ENCODE measurements at places on chromosomes 11 and 22. TPM values are rescaled to one million over a fixed set of nuclear protein-coding genes. Genes with fewer than 3 reads are reported as not detected.

DNA sequence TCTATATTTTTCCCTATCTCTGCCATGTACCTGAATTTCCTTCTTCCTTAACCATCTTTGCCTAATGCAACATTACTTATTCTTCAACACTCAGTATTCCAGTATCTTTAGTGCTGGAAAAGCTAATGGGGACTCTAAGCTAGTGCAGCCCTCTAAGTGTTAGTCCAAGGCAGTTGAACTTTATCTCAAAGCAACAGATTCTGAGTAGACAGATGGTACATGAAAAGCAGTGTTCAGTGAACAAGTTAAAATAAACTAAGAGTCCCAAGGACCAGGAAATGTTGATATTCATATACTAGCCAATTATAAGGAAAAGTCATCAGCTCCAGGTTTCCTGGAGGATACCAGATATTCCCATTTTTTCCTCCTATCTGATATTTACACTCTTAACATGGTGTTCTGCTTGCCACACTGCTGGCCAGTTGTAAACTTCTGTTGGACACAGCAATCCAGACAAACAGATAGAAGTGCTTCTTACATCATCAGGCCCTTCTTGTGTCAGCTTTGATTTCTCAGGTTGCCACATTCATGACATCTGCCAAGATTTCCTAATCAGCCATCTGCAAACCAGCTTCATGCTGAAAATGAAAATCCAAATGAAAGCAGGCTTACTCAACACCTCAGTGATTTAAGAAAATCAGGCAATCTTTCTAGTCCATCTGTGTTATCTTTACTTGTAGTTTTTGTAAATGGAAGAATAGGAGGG, 255.9 kb upstream of the POU2AF2 start:
- no peak for DNase-seq

- DNase-seq = no peak
Measured at GRCh38 chr22:37301144-37301830, 19.0 kb downstream of the CYTH4 start.

GRCh38 chr11:11946180-11946579, 62.2 kb downstream of the DKK3 start:
- DNase-seq = no peak

GRCh38 chr11:31355817-31356216, 13.7 kb downstream of the DCDC1 start:
- DNase-seq = no peak

- DNase-seq = no peak
Measured at GRCh38 chr22:30830907-30831306, 136.2 kb downstream of the OSBP2 start.

DNA sequence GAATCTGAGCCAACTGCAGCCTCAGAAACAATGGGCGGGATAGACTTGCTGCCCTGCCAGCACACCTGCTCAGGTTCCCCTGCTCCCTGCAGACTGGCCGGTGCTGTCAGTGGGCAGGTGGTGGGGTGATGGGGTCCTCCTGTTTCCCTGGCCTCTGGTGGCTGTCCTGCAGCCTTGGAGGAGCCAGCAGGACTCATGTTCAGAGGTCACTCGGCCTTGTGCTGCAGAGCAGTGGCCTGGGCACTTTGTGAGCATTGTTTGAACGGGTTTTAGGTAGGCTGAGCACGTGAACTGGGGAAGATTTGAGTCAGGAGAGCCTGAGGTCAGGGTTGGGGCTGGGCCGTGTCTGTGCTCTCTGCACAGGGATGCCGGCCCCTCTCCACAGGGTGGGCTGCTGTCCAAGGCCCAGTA, 17.6 kb downstream of the PPIL2 start:
- DNase-seq = no peak

SCT gene
- not detected for total RNA-seq

- DNase-seq = no peak
Measured at GRCh38 chr11:17443926-17444690, 32.5 kb downstream of the ABCC8 start.

DEAF1 gene
- 40.1 TPM for total RNA-seq

KLHDC7B gene
- total RNA-seq = 10.2 TPM

DNA sequence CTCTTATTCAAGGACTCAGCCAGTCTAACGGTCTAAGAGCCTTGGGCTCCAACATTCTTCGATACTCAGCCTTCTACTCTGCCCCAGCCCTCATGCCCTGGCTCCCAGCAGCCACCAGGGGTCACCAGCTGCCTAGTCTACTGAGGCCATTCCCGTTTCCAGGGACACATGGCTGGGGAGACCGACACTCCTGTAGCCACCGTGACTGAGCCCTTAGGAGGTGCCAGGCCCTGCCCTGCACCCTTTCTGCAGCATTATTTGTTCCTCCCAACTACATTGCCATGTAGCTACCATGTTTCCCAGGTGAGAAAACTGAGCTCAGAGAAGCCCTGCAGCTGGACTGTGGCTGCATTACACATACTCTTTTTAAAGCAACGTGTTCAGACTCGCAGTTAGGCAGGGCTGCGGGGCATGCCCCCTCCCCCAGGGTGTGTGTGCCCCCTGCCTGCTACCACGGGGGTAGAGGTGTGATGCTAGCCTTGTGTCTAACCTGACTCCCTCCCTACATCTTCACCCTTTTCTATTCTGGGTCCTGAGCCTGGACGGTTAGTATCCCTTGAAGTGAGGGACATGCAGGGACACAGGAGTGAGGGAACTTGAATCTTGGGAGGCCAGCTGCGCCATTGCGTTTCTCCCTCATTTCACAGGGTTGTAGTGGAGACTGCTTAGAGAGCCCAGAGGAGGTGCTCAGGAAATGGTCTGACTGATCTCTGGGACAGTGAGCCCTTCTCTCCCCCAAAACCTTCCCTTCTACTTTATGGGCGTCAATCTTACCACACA, 17.5 kb downstream of the ATG16L2 start:
- peak; percentile 67 for DNase-seq

- no peak for DNase-seq
Measured at GRCh38 chr11:67248653-67249052, 17.6 kb upstream of the GRK2 start.

- no peak for DNase-seq
Measured at GRCh38 chr22:37462983-37463382, 23.2 kb downstream of the MFNG start.

DNA sequence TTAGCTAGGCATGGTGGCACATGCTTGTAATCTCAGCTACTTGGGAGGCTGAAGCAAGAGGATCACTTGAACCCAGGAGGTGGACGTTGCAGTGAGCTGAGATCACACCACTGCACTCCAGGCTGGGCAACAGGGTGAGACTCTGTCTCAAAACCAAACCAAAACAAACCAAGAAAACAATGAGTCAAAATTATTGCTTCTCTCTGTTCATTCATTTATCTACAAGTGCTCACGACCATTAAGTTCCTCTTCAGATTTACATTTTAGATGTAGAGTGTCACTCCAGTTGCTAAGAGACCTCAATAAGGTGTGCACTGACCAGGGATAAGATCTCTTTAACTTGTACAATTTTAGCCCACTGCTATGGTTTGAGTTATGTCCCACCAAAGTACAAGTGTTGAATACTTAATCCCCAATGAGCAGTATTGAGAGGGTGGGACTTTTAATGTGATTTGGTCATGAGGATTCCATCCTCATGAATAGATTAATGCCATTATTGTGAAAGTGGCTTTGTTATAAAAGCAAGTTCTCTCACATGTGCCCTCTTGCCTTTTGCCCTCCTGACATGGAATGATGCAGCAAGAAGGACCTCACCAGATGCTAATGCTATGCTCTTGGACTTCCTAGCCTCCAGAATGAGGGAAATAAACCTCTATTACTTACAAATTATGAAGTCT, 7.8 kb downstream of the HNRNPUL2 start:
- no peak for DNase-seq

ANKK1 gene
- not detected for total RNA-seq

GRCh38 chr11:3894128-3894731, 38.8 kb downstream of the STIM1 start:
- DNase-seq = peak; percentile 54

DNA sequence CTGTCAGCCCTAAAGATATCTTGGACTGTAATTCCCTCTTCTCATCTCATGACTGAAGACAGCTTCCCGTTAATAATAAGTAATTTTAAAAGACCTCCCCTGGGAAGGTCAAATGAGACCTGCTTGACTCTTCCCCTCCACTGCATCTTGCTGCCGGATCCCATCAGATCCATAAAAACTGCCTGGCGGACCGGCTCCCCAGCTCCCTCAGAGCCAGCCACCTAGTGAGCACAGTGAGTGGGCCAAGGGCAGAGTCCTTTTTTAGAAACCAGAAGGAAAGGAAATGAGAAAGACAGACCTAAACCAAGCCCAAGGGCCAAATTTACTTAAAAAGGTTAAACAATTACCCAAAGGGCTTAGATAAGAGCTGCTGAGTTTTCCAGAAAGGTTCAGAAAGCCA, 595.3 kb downstream of the OPCML start:
- DNase-seq = no peak

GRCh38 chr22:36369922-36370791, 17.6 kb downstream of the MYH9 start:
- no peak for DNase-seq

DNA sequence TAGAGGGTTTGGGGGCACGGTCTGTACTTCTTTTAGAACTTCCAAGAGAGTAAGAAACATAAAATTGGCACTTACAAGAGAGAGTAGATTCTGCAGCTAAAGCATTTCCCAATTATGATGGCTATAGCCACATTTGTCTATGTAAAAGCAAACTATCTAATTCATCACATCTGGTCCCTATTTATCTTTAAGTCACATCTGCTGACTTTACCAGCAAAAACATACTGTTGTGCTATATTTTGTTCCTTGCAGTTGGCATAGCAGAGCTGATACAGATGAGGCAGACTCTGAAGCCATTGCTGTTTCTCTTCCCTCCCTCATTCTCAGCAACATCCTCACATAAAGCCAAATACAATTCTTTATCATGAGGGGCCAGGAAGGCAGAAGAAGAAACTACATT, 1533.5 kb upstream of the RAG2 start:
- no peak for DNase-seq

DNA sequence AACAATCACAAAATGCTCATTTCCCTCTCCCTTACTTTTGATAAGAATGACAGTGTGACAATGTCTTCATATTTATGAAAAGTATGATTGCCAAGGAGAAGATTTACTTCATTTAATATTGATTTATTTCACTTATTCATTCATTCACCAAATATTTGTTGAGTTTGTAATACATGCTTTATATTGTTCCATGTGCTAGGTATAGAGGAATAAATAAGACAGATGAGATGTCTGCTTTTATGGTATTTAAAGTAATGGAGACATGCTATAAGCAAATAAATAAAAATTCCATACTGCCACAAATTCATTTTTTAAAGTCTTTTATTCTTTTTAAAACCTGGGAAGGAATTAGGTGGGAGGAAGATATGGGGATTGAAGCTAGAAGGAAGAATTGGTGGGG, 289.4 kb downstream of the GUCY1A2 start:
- no peak for DNase-seq

- no peak for DNase-seq
Measured at GRCh38 chr11:17839450-17839849, 104.9 kb downstream of the KCNC1 start.

GRCh38 chr11:64318766-64319761, 1.1 kb downstream of the PRDX5 start:
- DNase-seq = peak; percentile 41

TMEM191B gene
- total RNA-seq = 1.6 TPM

GRCh38 chr11:66958956-66959274, 732 bp upstream of the PC start:
- DNase-seq = no peak

DNA sequence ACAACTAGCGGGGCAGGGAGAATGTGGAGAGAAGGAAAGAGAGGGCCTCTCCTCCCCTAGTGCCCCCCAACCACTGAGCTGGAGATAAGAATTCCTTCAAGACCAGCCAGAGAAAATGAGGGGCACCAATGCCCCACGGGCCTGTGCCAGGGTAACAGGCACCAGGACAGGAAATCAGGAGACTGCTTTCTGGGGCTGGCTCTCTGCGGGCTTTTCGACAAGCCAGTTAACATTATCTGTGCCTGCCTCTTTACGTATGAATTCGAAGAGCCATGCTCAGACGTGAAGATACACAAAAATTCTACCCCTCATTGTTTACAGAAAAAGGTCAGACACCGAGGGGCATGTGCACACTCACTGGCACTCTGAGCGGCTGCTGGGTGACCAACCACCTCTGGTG, 52.1 kb downstream of the MYH9 start:
- peak; percentile 47 for DNase-seq

GRCh38 chr22:44385296-44385610, 72.5 kb upstream of the SHISAL1 start:
- DNase-seq = no peak

- DNase-seq = no peak
Measured at GRCh38 chr22:34950489-34950888, 115.5 kb upstream of the ISX start.

DNA sequence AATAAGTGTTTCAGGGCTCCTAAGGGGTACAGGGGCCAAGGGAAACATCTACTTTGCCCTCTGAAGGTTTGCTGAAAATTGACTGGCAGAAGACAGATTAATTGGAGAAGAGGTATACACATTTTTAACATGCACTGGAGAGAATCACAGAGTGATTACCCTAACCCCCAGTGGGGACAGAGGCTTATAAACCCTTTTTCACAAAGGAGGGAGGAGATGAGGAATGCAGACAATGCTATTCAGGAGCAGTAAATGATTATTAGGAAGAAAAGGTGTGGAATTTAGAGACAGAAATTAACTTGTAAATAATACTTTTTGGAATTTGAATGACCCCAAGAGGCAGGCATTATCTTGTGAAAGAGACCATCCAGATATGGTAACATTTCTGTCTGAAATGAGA, 582.4 kb upstream of the B3GAT1 start:
- DNase-seq = no peak

DNA sequence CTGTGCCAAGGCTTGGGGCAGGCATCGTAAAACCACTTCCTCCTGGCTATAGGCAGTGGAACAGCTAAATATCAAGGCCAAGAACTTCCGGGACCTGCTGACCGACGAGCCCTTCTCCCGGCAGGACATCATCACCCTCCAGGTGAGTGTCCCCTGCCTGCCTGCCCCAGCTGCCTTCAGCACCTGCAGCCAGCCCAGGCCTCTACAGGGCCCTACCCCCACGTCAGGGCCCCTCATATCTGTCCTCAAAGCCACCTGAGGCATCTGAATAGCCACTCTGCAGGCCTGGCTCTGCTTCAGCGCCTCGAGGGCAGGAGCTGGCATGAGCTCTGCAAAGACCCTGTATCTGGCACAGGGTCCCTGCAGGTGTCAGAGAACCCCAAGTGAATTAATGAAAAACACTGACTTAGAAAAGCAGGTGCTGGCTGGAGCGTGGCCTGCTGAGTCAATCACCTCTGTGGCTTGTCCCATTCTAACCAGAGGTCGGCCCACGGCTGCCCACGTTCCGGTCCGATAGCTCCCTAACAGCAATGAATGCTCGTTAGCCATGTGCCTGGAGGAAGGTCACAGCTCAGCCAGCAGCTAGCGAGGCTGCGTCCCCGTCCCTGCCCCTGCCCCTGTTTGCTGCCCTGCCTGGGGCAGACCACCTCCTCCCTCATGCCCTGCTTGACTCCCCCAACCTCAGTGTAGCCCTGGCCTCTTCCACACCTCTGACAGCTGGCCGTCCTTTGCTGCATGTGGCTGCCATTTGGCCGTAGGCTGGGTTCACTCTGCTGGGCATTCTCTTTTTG, 16.8 kb downstream of the PPIL2 start:
- DNase-seq = no peak

- no peak for DNase-seq
Measured at GRCh38 chr11:107707215-107707671, 4.6 kb downstream of the SLN start.

All from activated CD8-positive, alpha-beta memory T cell treated with anti-CD3 and anti-CD28 coated beads, Interleukin-2, amount 10 ng/mL, durations not matched to agents 7 days and 5 days (primary cell).